Activated T-helper 2 cell treated with anti-CD3 and anti-CD28 coated beads, Interferon-gamma antibody, Interleukin-2, Interleukin-4, amounts not matched to agents 10 μg/mL and 5 μg/mL and 100 μg/mL, durations not matched to agents 14 hours and 24 hours and 36 hours (primary cell): ENCODE measurements at places on chromosomes 6 and 20. TPM values are rescaled to one million over a fixed set of nuclear protein-coding genes. Genes with fewer than 3 reads are reported as not detected.

GRCh38 chr6:134564705-134565104 lies 246.8 kb upstream of the SGK1 start:
- DNase-seq: no peak

- no peak for DNase-seq
Measured at GRCh38 chr6:74979065-74979766, 226.6 kb downstream of the COL12A1 start.

Gene CABLES2
- total RNA-seq: 12.5 and 12.6 TPM in 2 replicates

DNA sequence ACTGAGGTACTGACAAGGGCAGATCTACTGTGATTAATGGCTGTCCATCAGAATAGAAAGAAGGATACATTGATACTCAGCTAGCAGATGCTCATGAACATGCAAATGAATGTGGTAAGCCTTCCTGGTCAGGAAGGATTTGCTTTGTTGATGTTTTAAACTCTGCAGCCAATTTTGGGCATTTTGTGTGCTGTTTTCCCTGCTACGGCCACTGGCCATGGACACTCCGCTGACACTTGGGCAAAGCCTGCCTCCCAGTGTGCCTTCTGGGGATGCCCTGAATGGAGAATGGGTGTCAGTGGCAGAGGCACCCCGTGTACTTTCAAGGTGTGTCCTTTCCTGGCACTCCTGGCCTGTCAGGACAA lies 113.1 kb downstream of the SOBP start:
- DNase-seq: no peak

DNA sequence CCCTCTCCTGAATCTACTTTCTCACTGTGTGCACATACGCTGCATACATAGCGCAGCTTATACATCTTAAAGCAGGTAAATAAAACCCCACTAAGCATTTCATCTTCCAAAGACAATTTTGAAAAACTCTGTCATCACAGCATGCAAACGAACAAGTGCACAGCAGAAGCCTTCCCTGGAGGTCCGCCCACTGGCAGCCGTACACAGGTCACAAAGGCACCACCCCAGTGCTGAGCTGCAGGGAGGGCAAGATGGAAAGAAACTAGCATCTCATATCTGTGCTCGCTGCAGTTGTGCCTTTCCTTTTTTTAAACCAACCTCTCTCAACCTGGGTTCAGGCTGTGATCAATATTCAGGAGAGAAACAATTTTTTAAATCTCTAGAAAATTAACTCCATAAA lies 73.3 kb downstream of the HUS1B start:
- DNase-seq: no peak

DNA sequence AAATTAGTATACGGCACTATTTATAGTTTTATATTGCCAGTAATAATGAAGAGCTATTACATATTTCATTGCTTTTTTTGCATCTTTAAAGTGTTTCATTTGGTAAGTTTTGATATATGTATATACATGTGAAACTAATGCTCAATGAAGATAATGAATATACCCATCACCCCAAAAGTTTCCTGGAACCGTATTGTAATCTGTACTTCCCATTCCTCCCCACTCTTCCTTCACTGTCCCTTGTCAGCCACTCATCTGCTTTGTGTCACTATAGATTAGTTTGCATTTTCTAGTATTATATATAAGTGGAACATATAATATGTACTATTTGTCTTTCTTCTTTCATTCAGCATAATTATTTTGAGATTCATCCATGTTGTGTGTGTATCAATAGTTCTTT lies 10.3 kb upstream of the TBC1D32 start:
- no peak for DNase-seq

- no peak for DNase-seq
Measured at GRCh38 chr6:49457771-49458170, 5.3 kb downstream of the MMUT start.

DNA sequence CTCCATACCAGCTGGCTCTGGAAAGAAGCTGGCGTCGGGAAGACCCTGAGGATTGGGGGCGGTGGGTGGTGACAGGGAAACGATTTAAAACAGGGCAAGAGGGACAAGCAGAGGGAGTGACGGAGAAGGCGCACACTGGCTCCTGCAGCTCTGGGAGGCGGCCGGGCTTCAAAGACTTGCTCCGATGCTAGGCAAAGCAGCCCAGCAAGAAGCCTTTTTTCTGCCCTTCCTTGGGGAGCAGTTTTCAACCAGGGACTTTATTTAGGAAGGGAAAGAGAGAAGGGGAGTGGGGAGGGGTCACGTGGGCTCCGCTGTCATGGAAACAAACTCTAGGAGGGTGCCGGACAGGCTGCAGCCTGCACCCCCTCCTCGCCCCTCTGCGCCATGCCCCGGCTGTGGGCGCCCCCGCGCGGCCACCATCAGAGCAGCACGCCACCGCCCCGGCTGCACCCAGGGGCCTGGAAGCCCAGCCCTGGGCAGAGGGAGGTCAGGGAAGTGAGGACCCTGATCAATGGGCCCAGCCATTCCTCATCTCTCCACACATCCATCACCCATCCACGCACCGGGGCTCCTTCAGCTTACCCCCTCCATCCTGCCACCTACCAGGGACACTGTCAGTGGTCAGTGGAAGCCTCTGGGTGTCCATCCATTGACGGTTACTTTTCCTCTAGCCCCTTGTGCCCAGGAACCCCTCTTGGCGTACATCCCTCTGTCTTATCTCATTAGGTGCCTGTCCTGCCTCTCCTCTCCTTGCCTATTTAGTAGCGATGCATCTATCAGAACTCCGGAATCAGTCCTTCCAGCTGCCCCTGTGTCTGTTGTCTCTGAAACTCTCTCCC lies 66.6 kb upstream of the CCDC167 start:
- DNase-seq: peak; percentile 58

GRCh38 chr20:19504251-19504650 lies 253.8 kb upstream of the RIN2 start:
- no peak for DNase-seq

Gene TREM1
- total RNA-seq: not detected in 2 replicates

Gene NELFCD
- total RNA-seq: 111 and 113 TPM in 2 replicates

- DNase-seq: no peak
Measured at GRCh38 chr6:64580346-64580745, 944.7 kb downstream of the PHF3 start.

DNA sequence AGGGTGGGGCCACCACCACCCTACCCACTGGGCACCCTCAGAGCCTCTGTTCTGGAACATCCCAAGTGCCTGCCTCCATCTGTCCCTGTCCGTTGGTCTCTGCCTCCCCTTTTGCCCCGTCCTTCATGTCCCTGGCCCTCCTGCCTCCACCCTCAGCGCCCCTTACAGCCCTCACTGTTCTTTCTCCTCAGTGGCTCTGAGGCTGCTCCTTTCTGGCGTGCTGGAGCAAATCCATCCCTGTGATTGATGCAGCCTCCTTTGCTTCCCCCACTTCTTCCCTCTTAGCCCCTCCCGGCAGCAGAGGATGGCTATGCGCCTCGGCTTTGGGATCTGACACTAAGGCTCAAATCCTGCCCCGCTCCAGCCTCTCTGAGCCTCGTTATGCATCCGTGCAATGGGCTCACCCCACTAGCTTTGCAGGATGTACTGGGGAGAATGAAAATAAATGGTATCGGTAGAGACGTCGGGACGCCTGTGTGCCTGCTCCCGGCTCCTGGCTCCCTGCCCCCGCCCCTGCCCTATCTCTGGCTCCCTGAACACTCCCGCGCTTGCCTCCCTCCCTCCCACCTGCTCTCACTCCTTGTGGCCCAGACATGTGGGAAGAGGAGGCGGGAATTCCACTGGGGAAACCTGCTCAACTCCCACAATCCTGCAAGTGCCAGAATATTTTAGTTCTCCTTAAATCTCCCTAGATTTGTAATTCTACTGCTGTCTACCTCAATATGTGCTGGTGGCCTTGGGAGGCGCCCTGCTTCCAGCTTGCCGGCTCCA lies 13.1 kb downstream of the VSTM2L start:
- no peak for DNase-seq

- DNase-seq: no peak
Measured at GRCh38 chr6:154140743-154141142, 101.7 kb downstream of the OPRM1 start.

DNA sequence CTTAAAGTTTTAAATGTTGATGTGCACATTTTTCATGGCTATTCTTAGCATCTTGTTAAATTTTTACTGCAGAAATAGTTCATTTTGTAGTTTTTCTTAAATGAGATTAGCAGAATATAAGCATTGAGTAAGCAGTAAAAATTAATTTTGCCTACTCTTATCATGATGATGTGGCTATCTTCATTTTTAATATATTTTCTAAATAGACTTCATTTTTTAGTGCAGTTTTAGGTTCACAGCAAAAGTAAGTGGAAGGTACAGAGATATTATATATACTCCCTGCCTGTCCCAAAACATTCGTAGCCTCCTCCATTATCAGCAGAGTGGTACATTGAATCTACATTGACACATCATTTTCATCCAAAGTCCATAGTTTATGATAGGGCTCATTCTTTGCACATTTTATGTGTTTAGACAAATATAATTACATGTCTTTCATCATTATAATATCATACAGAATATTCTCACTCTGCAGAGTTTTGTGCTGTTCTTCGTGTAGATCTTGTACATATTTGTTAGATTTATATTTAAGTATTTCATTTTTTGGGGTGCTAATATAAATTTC lies 13.7 kb downstream of the STXBP5 start:
- no peak for DNase-seq

DNA sequence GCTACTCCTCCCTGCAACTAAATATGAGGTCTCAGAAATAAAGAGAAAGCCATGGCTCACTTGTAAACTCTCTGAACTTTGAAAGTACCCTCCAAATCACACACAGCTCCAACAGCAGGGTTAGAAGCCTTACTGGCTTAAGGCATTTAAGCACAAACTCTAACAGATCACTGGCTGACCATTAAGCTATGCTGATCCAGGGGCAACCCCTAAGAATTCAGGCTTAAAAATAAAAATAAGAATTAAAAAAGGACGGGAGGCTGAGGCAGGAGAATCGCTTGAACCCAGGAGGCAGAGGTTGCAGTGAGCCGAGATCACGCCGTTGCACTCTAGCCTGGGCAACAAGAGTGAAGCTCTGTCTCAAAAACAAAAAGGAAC lies 21.8 kb downstream of the HLA-E start:
- no peak for DNase-seq

Gene FOXP4
- total RNA-seq: 9.6 and 9.7 TPM in 2 replicates

GRCh38 chr6:90214461-90214860 lies 82.2 kb downstream of the BACH2 start:
- no peak for DNase-seq

GRCh38 chr20:49853640-49854039 lies 41.0 kb downstream of the SLC9A8 start:
- DNase-seq: no peak

- no peak for DNase-seq
Measured at GRCh38 chr6:17280138-17280537, 1.0 kb upstream of the RBM24 start.

Gene WFDC10B
- total RNA-seq: not detected in 2 replicates

DNA sequence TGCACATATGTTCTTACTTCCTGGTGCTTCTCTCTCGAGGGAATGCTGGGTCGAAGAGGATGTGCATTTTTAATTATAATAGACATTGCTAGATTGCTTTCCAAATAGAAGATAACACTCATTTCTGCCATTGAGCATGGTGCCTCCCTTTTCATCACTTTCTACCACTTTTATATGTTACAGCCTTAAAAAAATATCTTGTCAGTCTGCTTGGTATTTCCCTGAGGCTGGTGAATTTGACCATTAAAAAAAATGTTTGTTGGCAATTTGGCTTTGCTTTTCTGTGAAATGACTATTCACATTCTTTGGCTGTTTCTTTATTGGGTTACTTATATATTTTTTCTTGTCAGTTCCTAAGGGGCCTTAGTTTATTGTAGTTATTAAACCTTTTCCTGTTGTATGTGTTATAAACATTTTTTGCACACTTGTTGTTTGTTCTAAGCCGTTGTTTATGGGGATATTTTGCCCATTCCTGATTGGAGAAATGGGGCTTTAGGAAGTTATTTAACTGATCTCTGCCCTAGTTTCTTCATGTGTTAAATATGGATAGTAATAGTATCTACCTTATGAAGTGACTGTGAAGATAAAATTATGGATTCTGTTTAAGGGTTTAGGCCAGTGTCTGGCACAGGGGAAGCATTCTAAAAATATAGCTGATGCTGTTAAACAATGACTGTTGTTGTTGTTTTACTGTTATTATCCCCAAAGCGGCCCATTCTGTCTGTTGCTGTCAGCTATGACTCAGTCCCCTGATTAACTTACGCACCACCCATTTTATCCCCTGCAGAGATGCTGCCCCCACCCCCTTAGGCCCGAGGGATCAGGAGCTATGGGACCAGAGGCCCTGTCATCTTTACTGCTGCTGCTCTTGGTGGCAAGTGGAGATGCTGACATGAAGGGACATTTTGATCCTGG lies 3.8 kb downstream of the DDR1 start:
- no peak for DNase-seq

DNA sequence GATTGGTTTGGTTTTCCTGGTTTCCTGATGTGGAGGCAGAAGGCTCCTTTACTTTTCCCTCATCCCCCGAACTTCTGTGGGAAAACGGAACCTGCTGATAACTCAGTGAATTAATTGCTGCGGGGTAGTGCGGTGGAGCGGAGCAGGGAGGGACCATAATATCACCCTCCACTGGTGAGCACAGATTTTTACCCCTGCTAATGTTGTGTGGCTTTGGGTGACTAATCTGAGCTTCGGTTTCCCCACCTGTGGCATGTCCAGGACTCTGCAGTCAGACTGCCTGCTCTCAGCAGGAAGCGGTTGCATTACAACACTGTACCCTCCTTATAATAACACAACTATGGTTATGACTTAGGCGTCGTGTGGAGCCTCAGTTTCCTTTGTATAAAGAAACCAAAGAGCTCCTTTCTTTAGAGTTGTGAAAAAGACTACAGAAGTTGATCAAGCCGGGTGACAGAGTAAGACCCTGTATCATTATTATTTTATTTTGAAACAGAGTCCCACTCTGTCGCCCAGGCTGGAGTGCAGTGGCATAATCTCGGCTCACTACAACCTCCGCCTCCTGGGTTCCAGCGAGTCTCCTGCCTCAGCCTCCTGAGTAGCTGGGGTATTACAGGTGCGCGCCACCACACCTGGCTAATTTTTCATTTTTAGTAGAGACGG lies 2.2 kb upstream of the ID1 start:
- peak; percentile 43 for DNase-seq

GRCh38 chr6:48139818-48140614 lies 29.0 kb upstream of the PTCHD4 start:
- DNase-seq: no peak

DNA sequence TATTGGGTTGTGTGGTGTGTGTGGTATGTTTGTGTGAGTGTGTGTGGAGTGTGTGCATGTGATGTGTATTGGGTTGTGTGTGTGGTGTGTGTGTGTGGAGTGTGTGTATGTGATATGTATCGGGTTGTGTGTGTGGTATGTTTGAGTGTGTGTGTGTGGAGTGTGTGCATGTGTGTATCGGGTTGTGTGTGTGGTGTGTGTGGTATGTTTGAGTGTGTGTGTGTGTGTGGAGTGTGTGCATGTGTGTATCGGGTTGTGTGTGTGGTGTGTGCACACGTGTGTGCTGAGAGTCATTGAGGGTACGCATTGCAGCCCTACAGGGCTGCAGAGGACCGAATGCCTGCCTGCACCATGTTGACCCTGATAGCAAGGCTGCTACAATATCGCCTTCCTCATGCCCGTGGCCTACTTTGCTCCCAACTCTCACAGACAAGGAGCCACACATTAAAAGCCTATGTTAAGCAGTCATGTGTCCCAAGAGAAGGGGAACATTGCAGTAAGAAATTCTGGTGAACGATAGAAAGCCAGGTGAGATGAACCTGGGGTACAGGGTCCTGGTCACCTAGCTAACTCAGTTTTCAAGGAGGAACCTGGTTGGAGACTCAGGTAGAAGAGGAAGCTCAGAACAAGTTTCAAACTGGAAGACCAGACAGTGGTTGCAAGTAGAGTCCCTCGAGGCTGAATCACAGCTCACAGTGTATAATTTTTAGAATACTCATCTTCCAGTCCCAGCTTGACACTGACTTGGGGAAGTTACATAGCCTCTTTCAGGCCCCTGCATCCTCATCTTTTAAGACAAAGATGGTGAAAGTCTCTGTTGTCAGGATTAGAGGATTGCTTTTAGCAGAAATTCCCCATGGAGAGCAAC lies 45.7 kb upstream of the TMEM170B start:
- DNase-seq: no peak
